ENCODE measurements at places on chromosomes 1 and 21.

GRCh38 chr1:18893120-18893519, 9.2 kb downstream of the ALDH4A1 start:
- DNase-seq, result no peak

- no peak for DNase-seq
These were observed 118.4 kb upstream of the L1TD1 start for GRCh38 chr1:62076286-62076685.

DNA sequence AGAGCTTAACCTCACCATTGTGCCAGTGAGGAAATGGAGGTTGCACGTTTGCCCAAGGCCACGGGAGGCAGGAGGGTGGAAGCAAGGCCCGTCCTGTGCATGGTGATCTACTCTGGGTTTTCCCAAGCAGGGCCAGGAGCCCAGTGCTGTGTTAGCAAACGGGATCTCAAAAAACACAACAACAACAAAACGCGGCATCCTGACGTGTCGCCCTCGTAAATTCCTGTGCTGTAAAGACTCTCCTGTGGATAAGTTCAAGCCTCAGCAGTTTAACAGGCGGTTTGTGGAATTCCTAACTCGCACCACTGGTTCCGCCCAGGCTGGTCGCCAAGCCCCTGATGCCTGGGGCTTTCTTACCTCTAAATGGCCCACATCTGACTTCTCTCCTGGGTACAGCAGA, 39.1 kb downstream of the TFF3 start:
- no peak for DNase-seq

GRCh38 chr1:214553142-214553710, 1.8 kb upstream of the PTPN14 start:
- no peak for DNase-seq

GRCh38 chr21:33377221-33377920, 25.8 kb upstream of the IFNGR2 start:
- no peak for DNase-seq

- DNase-seq, result no peak
These were observed 122.0 kb downstream of the GLIS1 start for GRCh38 chr1:53616927-53617326.

GRCh38 chr1:218369688-218370511, 24.8 kb downstream of the TGFB2 start:
- DNase-seq, result no peak

DNA sequence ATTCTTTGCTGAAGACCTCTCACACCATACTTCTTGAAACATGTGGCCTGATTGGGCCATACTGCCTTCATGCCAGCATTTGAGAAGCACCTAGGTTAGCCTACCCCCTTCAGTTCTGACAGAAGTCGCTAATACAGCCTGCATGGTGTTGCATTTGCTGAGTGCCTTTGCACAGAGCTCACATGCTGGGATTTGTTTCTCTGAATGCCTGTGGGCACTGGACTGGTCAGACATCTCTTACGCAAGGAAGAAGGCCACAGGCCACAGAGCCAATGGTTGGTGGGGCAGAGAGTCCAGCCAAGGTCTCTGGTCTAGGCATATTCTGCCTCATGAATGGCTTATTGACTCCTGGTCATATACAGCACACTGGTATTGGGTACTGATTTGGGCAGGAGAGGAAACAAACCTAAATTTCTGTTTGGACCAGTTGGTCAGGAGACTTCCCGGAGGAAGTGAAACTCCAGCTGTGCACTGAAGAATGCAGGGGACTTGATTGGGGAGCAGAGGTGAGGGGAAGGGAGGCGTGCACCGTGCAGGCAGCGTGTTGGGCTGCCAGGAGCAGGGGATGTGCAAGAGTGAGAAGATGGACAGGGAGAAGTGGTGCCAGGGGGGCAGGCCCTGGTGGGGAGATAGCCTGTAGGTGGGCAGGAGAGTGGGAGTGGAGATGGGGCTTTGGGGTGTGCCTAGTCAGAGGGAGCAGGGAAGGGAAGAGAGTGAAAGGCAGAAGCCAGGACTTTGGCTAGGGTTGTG, 18.1 kb downstream of the URB2 start:
- DNase-seq, result no peak

DNA sequence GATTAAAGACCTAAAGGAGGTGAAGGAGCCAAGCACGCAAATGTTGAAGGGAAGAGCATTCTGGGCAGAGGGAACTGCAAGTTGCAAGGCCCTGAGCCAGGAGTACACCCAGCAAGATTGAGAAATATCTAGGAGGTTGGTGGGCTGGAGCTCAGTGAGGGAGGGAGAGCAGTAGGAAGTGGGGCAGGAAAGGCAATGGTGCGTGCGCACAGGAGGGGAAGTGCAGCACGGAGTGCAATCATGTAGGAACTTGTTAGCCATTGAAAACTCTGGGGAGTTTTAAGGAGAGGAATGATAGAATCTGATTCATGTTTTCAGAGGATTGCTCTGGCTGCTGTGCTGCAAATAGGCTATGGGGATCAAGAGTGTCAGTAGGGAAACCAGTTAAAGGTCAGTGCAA, 13.2 kb upstream of the IGSF3 start:
- no peak for DNase-seq

- DNase-seq, result no peak
These were observed 191.7 kb downstream of the DISC1 start for GRCh38 chr1:231818337-231818736.

DNA sequence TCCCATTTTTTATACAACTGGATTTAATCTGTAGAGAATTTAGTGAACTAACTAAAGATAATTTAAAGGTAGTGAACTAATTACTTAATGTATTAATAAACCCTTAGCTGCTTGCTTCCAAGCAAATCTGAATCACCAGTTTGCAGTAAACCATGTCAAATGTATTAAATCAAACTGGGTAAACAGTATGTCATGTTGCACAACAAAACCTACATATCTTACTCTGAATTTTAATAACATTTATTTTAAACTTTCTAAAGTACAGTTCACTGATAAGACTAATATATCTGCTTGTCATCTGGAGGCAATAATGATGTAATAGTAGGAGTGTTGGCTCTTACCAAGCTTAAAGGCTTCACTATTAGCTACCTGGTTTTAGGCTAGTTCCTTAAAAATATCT, 52.5 kb upstream of the SCYL3 start:
- no peak for DNase-seq

DNA sequence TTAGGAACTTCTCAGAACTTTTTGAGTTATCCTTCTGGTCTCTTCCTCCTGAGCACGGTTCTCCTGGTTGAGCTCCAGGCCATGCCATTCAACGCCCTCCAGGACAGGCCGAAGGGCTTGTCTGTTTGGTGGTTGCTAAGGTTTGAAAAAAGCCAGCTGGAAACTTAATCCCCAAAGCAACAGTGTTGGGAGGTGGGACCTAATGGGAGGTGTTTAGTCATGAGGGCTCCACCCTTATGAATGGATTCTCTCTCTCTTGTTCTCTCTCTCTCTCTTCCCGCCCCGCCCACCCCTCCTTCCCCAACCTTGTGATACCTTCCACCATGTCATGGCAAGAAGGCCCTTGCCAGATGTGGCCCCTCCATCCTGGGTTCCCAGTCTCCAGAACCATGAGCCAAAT, 829 bp downstream of the KCNE1 start:
- DNase-seq, result no peak

GRCh38 chr1:6584126-6585080, 4.6 kb downstream of the ZBTB48 start:
- DNase-seq, result no peak

Measured in NCI-H524 treated with DMSO at 0.1 percent for 48 hours (cell line).